ENCODE measurements at places on chromosomes 6 and 20.
A peak's percentile ranks its signal among the peaks of the same experiment; 100 is the strongest.

- DNase-seq = no peak
- no peak overlapping the region for H3K27ac ChIP-seq
- H3K27me3 ChIP-seq = no peaks in the 10 kb centered on the region
- no peak overlapping the region for H3K4me3 ChIP-seq
These were observed 286.2 kb upstream of the EXOC2 start for GRCh38 chr6:978937-979685.

DNA sequence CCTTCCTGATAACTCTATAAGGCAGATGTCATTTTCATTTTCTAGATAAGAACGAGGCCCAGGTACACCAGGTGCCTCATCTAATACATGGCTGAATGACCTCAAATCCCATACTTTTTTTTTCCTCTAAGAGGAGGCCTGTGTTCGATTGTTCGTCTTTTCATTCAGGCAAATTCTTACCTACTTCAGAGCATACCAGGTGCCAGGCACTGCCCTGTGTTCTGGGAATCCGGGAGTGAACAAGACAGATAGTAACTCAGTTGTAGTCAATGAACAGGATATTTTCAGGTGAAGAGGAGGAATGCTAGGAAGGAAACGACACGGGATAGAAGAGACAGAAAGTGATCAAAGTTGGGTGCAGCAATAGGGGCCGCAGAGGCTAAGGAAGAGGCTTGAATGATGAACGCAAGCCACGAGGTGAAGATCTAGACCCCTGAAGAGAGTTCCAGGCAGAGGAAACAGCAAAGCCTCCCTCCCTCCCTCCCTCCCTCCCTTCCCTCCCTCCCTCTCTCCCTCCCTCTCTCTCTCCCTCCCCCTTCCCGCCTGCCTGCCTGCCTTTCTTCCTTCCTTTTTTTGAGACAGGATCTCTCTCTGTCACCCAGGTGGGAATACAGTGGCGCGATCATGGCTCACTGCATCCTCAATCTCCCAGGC, 150.1 kb upstream of the ZNF217 start:
- H3K27ac ChIP-seq = no peak overlapping the region
- H3K4me1 ChIP-seq = no peaks in the 10 kb centered on the region
- no peak for DNase-seq

DNA sequence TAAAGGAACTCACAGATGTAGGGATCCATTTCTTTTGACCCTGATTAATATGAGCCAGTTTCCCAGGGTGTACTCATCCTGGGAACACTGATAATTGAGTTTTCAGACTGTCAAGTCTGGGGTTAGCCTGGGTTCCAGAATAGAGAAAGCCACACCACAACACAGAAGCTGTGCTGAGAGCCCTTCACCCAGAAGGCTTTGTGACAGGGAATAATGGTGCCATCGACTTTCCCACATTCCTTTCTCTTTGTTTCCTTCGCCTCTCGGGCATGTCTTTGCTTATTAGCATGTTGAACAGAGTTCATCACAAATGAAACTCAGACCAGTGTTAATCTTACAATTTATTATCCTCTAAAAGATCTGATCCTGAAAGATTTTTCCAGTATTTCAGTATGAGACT, 95.0 kb downstream of the TCP11 start:
- peak overlapping the region; percentile 82 for H3K27ac ChIP-seq
- peaks cover 21% of the 10 kb centered on the region for H3K4me1 ChIP-seq
- H3K4me3 ChIP-seq = no peak overlapping the region
- DNase-seq = no peak
- no peaks in the 10 kb centered on the region for H3K36me3 ChIP-seq

DNA sequence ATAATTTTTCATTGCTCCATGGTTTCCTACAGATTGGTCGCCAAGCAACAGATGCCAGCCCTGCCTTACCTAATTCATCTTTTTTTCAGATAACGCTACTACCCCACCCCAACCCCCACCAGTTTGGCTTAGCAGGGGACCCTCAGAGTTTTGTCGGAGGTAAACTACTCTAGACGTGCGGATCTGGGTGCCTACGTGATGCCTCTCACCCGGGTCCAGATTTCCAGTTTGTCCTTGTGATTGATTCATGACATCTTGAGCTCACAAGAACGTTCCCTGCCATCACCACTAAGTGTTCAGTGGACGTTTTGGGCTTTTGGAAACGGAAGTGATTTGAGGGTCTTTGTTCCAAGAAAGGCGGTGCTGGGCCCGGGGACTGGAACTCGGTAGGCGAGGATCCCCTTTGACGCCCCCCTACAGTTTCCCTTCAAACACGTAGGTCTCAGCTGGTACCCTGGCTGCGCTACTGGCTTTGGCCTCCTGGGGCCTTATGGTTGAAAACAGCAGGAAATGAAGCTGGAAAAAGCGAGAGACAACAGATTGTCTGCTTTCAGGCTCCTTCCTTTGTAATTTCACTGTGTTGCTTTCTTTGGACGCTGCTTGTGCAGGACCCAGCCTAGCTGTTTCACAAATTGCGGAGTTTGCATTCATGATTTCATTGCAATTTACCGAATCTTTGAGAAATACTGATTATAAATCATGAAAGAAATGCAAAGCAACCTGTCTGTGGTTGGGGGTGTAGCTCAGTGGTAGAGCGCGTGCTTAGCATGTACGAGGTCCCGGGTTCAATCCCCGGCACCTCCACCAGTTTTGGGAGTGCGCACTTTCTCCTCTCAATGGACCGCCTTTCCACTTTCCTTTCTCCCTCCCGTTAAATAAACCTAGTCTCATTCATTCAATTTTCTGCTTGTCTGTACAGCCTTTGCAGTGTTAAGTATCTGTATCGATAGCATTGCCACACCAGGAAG, 81.0 kb downstream of the GPX5 start:
- H3K27me3 ChIP-seq = no peaks in the 10 kb centered on the region
- DNase-seq = no peak
- no peaks in the 10 kb centered on the region for H3K36me3 ChIP-seq
- H3K4me1 ChIP-seq = no peaks in the 10 kb centered on the region

DNA sequence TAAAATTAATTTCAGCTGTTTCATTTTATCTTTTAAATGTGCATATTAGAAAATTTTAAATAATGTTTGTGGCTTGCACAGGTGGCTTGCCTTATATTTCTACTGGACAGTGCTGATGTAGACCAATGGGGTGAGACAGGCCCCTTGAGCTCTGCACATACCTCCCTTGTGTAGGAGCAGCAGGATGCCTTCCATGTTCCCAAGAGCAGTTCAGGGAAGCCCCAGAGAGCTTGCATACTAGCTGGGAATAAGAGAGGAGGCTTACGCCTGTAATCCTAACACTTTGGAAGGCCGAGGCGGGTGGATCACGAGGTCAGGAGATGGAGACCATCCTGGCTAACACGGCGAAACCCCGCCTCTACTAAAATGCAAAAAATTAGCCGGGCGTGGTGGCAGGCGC, 61.4 kb downstream of the RFPL4B start:
- H3K4me3 ChIP-seq = no peak overlapping the region
- no peaks in the 10 kb centered on the region for H3K36me3 ChIP-seq
- no peak overlapping the region for H3K27ac ChIP-seq
- DNase-seq = no peak

DNA sequence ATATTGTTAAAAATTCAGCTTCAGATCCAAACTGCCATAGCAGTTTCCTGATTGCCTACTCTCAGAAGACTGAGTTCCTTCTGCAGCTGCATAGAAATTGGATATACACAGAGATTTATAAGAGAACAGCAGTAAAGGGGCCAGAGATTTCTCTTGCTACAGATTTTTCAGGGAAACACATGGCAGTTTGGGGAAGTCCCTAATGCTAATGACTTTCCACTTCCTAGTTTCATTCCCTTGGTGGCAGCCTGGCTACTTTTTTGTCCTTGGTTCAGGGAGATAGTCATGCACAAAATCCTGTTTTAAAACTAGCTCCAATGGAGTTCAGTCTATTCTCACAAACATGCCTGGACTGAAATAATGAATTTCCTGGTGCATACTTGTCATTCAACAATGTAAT, 125.3 kb upstream of the PLCB4 start:
- no peaks in the 10 kb centered on the region for H3K27me3 ChIP-seq
- no peaks in the 10 kb centered on the region for H3K4me1 ChIP-seq
- no peak overlapping the region for H3K4me3 ChIP-seq
- no peaks in the 10 kb centered on the region for H3K36me3 ChIP-seq

DNA sequence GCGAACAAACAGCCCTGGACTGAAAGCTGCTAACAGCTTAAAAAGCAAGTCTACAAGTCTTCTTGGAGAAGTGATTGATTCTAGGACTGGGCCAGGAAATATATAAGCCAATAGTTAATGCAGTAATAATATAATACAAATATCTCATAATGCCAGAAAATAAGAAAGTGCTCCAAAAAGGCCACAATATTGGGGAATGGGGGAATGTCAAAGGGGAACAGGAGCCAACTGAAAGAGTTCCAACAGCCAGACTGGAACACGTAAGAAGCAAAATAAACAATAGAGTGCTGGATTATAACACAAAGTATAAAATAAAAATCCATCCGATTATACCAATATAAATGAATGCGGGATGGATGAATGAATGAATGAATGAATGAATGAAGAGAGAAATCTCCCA, 295.8 kb downstream of the NRN1 start:
- no peak for DNase-seq
- no peak overlapping the region for H3K4me3 ChIP-seq
- no peaks in the 10 kb centered on the region for H3K36me3 ChIP-seq
- H3K27ac ChIP-seq = no peak overlapping the region

DNA sequence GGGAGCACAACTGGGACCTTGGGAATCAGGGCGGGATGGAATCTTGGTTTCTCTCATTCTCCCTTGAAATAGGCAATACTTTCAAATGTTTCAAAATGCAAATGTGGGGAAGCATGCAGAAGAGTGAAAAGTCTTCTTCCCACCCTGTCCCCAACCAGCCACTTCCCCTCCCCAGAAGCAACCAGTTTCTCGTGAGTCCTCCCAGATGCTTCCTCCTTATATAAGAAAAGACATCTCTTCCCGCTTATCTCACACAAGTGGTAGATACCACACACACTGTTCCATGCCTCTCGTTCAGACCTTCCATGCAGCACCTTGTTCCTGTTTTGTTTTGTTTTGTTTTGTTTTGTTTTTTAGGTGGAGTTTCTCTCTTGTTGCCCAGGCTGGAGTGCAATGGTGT, 25.1 kb downstream of the HCK start:
- no peak for DNase-seq
- no peak overlapping the region for H3K4me3 ChIP-seq
- no peaks in the 10 kb centered on the region for H3K4me1 ChIP-seq
- H3K27ac ChIP-seq = no peak overlapping the region
- no peaks in the 10 kb centered on the region for H3K36me3 ChIP-seq
- no peaks in the 10 kb centered on the region for H3K27me3 ChIP-seq

- H3K36me3 ChIP-seq = peaks cover 6% of the 10 kb centered on the region
- no peak overlapping the region for H3K4me3 ChIP-seq
- no peaks in the 10 kb centered on the region for H3K27me3 ChIP-seq
- H3K4me1 ChIP-seq = no peaks in the 10 kb centered on the region
- no peak overlapping the region for H3K27ac ChIP-seq
- no peak for DNase-seq
These were observed 48.9 kb downstream of the VTA1 start for GRCh38 chr6:142195862-142196541.

GRCh38 chr6:149694921-149695320, 23.0 kb downstream of the LATS1 start:
- H3K4me1 ChIP-seq = no peaks in the 10 kb centered on the region
- H3K4me3 ChIP-seq = no peak overlapping the region

DNA sequence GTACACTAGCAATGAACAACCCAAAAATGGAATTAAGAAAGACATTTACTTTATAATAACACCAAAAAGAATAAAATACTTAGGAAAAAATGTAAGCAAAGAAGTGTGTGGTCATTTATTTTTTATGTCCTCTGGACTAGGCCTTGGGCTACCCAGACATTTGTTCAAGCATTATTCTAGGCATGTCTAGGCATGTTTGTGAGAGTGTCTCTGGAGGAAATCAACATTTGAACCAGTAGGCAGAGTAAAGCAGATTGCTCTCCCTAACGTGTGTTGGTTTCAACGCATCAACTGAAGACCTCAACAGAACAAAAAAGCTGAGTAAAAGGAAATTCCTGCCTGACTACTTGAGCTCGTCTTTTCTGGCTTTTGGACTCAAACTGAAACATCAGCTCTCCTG, 84.5 kb downstream of the ANKEF1 start:
- no peak for DNase-seq
- H3K27me3 ChIP-seq = no peaks in the 10 kb centered on the region
- no peak overlapping the region for H3K4me3 ChIP-seq
- H3K27ac ChIP-seq = no peak overlapping the region
- H3K36me3 ChIP-seq = no peaks in the 10 kb centered on the region

DNA sequence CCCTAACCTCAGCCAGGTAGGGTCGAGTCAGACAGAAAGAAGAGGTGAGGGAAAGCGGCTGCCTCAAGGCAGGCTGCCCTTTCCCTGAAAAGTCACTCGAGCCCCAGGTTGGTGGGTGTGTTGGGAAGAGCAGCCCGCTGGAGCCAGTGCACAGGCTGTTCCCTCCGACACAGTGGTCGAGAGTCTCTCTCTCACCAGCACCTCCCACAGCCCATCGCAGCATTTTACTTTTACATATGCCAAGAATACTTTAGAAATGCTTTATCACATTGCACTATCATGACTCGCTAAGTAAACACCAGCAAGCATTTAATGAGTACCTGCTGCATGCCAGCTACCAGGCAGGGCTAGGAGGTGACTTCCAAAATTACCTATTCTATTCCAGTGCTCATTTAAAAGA, 1.7 kb downstream of the PRPH2 start:
- no peaks in the 10 kb centered on the region for H3K4me1 ChIP-seq
- no peak for DNase-seq
- H3K36me3 ChIP-seq = no peaks in the 10 kb centered on the region
- no peak overlapping the region for H3K4me3 ChIP-seq
- no peak overlapping the region for H3K27ac ChIP-seq

DNA sequence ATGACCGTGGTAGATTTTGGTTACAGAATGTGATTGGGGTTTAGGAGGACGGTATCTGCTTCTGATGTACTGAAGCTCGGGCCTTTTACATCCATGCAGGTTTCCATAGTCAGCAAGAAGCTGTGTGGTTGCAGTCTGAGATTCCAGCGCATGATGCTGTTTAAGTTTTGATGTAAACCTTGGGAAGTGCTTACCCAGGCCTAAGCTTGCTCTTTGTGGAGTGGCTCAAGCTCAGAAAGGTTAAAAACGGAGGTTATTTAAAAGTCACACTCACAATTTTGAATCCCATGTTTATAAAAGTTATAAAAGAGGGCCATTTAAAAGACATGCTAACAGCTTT, 121.4 kb downstream of the TIAM2 start:
- DNase-seq = no peak
- H3K27me3 ChIP-seq = no peaks in the 10 kb centered on the region
- no peak overlapping the region for H3K27ac ChIP-seq
- H3K36me3 ChIP-seq = no peaks in the 10 kb centered on the region
- H3K4me1 ChIP-seq = no peaks in the 10 kb centered on the region

DNA sequence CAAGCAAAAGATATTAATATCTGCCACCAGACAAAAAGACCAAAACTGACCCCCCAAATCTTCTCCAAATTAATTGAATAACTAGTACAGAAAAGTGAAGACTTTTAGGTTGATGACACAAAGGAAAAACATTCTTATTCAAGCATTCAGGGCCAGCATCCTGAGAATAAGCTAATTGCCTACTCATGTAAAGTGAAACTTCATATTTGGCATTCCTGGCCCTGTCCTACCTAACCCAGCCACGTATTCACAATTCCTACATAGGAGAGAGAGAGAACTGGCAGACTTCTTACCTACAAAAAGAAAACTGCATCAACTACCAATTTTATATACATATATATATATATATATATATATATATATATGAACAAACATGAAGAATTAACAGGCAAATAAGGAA, 4.9 kb upstream of the ASCC3 start:
- no peak for DNase-seq
- H3K27ac ChIP-seq = no peak overlapping the region
- no peaks in the 10 kb centered on the region for H3K4me1 ChIP-seq
- H3K36me3 ChIP-seq = no peaks in the 10 kb centered on the region
- no peak overlapping the region for H3K4me3 ChIP-seq
- no peaks in the 10 kb centered on the region for H3K27me3 ChIP-seq

Measured in breast epithelium (tissue), 4 donors.